Psoas muscle (tissue), 8 donors: ENCODE measurements at places on chromosomes 1 and 21. TPM values are rescaled to one million over a fixed set of nuclear protein-coding genes. Genes with fewer than 3 reads are reported as not detected.

DNA sequence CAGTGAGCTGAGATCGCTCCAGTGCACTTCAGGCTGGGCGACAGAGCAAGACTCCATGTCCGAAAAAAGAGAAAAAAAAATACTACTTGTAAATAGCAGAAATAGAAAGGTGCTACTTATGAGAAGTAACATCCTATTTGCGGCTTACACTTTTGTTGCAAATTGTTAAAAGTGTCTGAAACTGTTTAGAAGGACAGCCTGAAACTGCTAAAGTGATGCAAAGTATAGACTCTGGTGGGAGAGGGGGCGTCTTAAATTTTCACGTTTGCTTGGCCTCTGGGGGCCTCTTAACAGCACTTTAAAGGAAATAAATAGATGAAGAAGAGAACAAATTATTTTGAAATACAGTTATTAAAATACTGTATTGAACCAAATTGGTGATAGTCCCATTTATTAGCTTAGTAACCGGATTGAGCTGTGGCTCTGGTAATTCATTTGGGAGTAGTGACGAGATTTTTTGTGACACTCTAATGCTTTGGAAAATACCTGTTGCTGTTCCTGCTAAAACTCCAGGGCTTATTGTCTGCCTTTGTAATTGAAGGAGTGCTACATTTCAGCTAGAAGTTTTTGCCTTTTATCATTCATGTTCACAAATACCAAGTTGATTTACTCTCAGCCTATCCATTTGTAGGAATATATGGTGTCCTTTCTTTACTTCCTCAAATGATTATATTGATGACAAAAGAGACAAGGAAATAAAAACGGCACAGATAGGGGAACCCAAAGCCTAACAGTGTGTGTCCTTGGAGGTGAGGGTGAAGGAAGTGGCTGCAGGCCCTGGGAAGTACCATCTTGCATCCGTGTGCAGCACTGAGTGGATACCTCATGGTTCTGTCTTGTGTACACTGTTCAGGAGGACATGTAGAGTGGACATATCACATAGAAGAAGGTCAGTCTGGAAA is 6.2 kb downstream of the PKNOX1 start:
- no peak for DNase-seq
- H3K27ac ChIP-seq, result no peak overlapping the region
- H3K27me3 ChIP-seq, result no peaks in the 10 kb centered on the region
- H3K4me1 ChIP-seq, result peaks cover 27% of the 10 kb centered on the region
- no peaks in the 10 kb centered on the region for H3K36me3 ChIP-seq

DNA sequence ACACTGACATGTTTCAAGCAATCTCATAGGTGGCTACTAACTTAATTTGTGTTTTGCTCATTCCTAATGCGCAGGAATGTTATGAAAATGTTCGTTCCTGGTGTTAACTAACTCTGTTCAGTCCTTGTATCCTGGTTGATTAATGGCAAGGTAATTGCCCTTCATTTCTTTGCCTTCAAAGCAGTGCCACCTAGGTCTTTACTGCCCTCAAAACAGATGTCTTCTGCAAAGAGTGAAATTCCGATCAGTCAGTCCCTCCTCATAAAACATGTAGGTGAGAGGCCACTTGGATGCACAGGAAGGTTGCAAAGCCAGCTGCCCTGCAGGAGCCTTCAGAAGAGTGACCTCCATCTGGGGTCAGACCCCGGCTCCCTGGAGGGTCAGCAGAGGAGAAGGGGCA is 179.4 kb downstream of the KIF26B start:
- H3K4me1 ChIP-seq, result no peaks in the 10 kb centered on the region
- H3K4me3 ChIP-seq, result no peak overlapping the region
- H3K36me3 ChIP-seq, result no peaks in the 10 kb centered on the region
- no peaks in the 10 kb centered on the region for H3K27me3 ChIP-seq
- DNase-seq, result no peak

DNA sequence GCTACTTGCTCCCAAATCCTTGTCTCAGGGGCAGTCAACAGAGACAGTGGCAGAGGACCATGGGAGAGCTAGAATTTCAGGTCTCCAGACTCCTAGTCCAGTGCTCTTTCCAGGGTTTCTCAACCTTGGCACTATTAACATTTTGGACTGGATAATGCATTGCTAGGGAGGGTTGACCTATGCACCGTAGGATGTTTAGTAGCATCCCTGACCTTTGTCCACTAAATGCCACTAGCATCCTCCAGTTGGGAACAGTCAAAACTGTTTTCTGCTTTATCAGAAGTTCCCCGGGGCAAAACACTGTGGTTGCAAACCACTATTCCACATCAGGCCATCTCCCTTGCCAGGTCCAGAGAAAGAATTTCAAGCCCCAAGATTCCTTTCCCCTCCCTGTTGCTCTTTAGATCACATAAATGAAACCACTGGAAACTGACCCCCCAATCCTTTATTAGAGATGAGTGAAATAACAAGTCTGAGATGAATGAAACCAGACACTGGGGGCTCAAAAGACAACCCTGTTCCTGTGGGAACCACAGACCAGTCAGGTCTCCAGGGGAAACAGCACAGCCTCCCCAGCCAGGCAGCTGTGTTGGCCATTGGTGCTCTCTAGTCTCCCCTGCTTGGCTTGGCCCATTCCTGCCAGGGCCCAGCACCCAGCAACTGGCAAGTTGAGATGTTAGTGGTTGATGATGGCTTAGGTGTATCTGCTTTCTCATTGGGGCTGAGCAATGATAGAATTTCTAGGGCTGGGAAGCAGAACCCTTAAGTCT is 3.8 kb upstream of the TCEA3 start:
- no peak overlapping the region for H3K27ac ChIP-seq
- no peaks in the 10 kb centered on the region for H3K27me3 ChIP-seq
- DNase-seq, result no peak
- peaks cover 50% of the 10 kb centered on the region for H3K36me3 ChIP-seq
- no peak overlapping the region for H3K4me3 ChIP-seq

DNA sequence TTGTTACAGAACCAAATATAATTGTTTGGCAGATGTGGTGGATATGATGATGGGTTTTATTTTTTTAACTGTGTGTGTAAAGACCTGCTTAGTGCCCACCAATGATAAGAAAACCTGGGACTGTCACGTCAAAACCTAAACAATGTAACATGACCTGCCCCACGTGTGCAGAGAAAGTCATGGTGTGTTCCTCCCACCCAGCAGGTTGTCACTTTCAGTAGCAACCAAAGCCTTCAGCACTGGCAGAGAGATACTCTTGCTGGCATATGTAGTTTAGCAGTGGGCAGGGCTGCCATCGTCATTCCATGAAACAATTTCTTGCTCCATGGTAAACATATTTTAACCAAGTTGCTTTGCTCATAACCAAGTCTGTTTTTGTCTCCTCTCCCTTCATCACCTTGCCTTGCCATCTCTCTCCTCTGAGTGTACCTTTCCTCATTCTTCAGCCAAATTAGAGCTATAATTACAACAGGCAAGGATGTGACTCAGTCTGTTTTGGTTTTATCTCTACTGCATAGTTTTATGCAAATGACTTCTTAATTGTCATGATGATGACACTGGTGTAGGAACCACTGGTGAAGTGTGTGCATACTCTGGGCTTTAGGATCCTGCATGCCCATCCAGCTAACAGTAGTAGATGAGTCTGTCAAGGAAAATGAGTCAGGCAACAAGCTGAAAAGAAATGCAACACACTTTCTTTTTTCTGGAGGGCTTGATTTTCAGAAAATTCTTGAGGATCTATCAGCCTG is 150.3 kb downstream of the EDEM3 start:
- no peak overlapping the region for H3K4me3 ChIP-seq
- peaks cover 49% of the 10 kb centered on the region for H3K36me3 ChIP-seq
- no peaks in the 10 kb centered on the region for H3K27me3 ChIP-seq
- DNase-seq, result no peak

- no peak overlapping the region for H3K4me3 ChIP-seq
- no peak for DNase-seq
- H3K27ac ChIP-seq, result no peak overlapping the region
- no peaks in the 10 kb centered on the region for H3K4me1 ChIP-seq
- H3K27me3 ChIP-seq, result no peaks in the 10 kb centered on the region
- H3K36me3 ChIP-seq, result peaks cover 90% of the 10 kb centered on the region
Measured at GRCh38 chr1:26761217-26761616, 26.5 kb upstream of the PIGV start.

- no peaks in the 10 kb centered on the region for H3K4me1 ChIP-seq
- no peaks in the 10 kb centered on the region for H3K27me3 ChIP-seq
- H3K4me3 ChIP-seq, result no peak overlapping the region
- no peaks in the 10 kb centered on the region for H3K36me3 ChIP-seq
- no peak for DNase-seq
Measured at GRCh38 chr1:90501281-90501680, 215.8 kb downstream of the BARHL2 start.

DNA sequence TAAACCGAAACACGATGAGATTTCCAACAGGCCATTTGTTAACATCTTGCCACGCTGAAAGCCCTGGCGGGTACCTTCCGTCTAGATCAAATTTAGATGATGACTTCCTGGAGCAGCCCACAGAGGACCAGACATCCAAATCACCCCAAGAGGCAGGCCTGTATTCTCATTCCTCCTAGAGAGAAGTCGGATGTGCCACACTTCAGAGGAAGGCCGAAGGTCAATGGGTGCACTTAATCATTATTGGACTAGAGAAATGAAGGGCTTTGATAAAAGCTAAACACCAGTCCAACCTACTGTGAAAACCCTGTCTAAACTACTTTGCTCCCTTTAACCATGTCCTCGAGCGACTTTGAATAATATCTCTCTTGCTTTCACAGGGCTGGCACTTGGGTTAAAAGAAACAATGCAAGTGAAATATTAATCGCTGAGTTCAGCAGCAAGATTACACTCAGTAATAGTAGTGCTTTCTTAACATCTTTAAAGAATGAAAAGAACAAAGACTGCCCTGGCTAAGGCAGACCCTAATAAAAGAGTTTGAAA is 76.5 kb downstream of the BCAR3 start:
- H3K36me3 ChIP-seq, result no peaks in the 10 kb centered on the region
- no peak for DNase-seq
- H3K4me3 ChIP-seq, result no peak overlapping the region

DNA sequence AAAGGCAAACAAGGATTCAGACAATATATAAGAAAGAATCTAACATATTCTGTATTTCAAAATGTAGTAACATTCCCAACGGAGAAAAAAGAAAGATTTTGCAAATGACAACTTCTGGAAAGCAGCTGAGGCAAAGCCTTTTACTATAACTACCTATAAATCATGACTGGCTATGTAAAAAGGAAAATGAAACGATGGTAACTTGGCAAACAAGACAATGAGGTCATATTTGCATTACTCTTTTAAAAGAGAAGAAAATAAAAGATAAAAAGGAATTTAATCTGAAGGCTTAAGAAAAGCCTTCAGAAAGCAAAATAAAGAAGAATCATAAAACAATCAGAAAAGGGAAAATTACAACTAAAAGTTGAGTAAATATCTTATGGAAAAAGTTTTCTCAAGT is 25.1 kb upstream of the ASPM start:
- H3K27me3 ChIP-seq, result no peaks in the 10 kb centered on the region
- H3K36me3 ChIP-seq, result peaks cover 83% of the 10 kb centered on the region
- H3K4me1 ChIP-seq, result no peaks in the 10 kb centered on the region
- H3K4me3 ChIP-seq, result no peak overlapping the region

Gene KCNA3
- total RNA-seq, result 0.16 TPM

Gene CNIH4
- total RNA-seq, result 37.5 TPM

Gene SDC3
- 6.8 TPM for total RNA-seq

Gene TAL1
- 1.5 TPM for total RNA-seq

Gene OR2L5
- not detected for total RNA-seq

Gene OR2L8
- not detected for total RNA-seq

Gene TMEM269
- 0.17 TPM for total RNA-seq

Gene FMO4
- total RNA-seq, result 1.7 TPM

Gene MEX3A
- total RNA-seq, result 0.10 TPM

Gene IGFN1
- 263 TPM for total RNA-seq
